Stimulated activated CD8-positive, alpha-beta memory T cell treated with anti-CD3 and anti-CD28 coated beads, Interleukin-12 subunit alpha, Interleukin-12 subunit beta, amount 100 ng/mL, for 4 hours (primary cell): ENCODE measurements at places on chromosomes 1 and 21.

DNA sequence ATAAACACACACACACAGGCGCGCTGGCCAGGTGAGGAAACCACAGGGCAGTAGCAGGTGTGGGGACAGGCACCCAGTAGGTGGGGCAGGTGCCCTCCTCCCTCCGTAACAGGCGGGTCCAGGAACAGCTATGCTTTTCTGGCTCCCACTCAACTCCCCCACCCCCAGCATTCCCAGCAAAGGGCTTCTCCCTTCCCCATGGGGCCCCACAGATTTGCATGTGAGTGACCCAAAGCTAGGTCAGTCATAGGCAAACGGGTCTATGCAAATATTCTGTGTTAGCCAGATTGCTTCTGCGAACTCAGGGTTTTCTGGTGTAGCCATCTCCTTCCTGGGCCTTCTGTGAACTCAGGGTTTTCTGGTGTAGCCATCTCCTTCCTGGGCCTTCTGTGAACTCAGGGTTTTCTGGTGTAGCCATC is 114.2 kb downstream of the SIK1 start:
- no peak for DNase-seq

GRCh38 chr1:214401666-214402065 is 120.7 kb downstream of the SMYD2 start:
- no peak for DNase-seq

DNA sequence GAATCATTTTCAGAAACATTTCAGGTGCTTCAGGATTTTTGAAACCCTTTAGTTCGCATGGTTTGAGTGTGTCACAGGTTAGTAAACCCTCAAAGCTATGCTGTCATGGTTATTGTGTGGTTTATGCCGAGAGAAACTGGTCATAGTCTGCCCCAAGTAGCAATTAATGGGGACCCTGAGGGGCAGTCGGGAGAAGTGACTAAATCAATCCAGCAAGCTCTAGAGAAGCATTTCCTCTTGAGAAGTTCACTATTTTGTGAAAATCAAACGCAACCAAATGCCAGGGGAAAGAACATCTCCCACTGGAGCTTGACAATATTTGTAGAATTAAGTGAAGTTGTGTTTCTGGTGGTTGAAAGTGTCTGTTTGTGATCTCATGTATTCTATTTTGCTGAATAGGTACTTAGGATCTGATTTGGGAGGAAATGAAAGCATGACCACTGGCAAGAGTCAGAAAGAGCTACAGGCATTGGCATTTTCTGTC is 63.0 kb upstream of the BACH1 start:
- no peak for DNase-seq

DNA sequence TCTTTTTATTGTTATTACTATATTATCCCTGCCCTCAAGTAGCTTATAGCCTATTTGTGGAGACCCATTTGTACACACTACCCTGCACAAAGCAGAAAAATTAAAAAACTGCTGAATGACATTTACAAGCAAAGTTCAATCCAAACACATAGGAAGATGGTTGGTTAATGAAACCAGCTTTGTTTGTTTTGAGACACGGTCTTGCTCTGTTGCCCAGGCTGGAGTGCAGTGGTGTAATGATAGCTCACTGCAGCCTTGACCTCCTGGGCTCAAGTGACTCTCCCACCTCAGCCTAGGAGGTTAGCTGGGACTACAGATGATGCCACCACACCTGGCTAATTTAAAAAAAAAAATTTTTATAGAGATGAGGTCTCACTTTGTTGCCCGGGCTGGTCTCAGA is 31.6 kb downstream of the TGFB2 start:
- no peak for DNase-seq

DNA sequence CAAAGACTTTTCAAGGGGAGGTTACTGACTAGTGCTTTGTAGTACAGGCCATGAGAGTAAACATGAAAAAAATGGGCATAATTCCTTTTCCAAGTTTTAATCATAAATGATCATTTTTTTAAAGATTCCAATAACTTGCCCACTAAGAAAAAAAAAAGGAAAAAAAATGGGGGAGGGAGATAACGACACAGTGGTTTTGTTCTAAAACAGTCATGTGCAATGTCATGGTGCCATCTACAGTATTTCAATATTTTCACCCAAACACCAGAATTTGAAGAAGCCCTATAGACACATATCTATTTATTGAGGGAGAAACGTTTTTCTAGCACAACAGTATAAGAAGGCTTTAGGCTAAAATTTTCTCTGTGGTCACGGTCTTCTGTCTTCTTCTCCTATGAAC is 250.2 kb downstream of the LTN1 start:
- DNase-seq: no peak

- no peak for DNase-seq
Measured at GRCh38 chr1:1366699-1367066, 8.3 kb downstream of the AURKAIP1 start.

DNA sequence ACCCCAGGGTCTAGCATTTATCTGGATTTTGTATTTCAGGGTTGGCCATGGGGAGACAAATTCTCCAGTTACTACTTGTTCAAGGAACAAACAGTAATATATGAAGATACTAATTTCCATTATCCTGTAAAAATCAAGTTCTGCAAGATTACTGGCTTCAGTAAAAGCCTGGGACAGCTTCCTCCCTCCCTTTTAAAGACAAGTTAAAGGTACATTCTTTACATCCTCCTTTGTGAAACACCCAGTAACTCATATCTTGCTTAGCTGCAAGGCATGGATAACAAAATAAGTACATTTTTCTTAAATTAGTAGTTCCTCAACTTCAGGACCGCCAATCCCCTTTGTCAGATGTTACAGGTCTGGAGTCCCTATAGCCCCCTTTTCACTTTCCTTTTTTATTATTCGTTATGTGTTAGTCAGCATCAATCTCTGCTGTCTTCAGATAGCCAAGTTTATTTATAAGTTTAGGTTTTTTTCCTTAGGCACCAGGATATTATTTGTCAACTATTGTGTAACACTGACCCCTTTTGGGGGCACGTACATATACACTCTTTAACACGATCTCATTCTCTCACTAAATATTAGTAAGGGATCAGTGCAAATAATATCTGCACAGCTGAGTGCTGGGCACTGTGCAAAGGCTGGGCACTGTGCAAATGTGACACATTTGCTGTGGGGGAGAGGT is 9.8 kb downstream of the ERRFI1 start:
- DNase-seq: no peak

DNA sequence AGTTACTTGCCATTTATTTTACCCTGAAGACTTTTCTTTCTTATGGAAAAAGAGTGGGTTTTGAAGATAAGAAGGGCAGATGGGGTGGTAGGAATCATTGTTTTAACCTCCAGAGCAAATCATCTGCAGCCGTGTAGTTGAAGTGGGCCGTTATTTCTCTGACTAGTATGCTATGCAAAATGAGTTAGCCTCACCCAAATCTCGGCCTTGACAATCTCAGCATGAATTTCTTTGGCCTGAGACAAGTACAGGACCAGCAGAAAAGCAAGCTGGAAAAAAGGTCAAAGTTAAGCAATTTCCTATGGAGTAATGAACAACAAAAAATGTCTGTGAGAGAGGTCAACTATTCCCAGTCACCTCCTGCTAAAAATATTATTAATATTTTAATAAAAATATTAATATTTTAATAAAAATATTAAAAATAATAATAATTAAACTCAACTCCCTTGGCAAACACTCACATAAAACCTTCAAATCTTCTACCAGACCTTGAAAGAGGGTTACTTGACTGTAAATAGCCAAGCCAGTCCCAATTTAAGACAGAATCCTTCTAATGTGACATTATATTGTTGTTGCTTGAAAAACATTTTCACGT is 6.8 kb upstream of the TEKT2 start:
- DNase-seq: no peak

DNA sequence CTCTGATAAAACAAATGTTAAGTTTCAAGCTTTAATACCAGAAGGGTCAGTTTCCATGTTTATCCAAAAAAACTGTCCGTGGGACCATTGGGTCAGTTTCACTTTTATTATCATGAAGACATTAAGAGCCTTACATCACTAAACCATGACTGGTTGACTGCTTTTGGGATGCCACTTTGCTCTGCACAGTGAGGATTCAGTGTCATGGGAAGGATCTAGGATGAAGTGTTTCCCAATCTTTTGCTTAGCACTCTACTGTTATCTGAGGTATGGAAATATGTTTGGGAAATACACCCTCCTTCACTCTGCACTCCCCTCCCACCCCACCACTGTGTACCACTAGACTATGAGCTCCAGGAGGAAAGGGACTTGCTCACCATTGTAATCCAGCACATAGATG is 16.3 kb downstream of the RPS6KC1 start:
- no peak for DNase-seq

DNA sequence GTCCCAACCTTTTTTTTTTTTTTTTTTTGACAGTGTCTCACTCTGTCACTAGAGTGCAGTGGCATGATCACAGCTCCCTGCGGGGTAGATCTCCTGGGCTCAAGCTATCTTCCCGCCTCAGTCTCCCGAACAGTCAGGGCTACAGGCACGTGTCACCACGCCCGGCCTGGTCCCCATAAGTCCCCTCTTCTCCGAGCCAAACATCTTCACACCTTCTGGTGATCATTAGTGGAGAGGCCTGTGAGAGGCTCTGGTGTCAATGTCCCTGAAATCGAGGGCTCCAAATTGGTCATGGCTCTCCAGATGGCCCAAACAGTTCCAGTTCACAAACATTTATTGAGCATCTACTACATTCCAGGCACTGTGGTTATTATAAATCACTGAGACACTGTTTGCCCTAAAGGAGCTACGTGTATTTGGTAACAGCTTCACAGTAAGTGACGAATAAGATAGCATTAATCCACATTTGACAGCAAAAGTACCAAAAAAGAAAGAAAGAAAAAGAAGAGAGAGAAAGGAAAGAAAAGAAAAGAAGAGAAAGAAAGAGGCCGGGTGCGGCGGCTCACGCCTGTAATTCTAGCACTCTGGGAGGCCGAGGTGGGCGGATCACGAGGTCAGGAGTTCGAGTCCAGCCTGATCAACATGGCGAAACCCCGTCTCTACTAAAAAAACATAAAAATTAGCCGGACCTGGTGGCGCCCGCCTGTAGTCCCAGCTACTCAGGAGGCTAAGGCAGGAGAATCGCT is 867 bp upstream of the TIMM17A start:
- DNase-seq: no peak

DNA sequence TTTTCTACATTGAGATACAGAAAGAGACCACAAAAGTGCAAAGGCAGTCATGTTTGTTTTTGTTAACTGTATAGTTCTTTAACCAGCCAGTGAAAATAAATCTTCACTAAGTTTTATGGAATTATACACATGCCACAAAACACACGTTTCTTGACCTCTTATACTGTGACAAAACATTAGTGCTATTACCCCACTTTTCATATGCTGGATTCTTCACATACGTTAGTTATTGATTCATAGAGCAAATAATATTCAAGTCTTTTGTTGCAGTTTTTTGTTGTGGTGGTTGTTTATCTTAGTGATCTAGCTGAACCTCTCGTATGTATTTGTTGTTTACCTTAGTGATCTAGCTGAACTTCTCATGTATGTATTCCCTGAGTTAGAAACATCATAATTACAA is 28.0 kb downstream of the LYPLAL1 start:
- no peak for DNase-seq

GRCh38 chr1:117605164-117605773 is 579 bp upstream of the TENT5C start:
- no peak for DNase-seq

GRCh38 chr1:201357211-201357610 is 20.3 kb downstream of the TNNT2 start:
- no peak for DNase-seq

DNA sequence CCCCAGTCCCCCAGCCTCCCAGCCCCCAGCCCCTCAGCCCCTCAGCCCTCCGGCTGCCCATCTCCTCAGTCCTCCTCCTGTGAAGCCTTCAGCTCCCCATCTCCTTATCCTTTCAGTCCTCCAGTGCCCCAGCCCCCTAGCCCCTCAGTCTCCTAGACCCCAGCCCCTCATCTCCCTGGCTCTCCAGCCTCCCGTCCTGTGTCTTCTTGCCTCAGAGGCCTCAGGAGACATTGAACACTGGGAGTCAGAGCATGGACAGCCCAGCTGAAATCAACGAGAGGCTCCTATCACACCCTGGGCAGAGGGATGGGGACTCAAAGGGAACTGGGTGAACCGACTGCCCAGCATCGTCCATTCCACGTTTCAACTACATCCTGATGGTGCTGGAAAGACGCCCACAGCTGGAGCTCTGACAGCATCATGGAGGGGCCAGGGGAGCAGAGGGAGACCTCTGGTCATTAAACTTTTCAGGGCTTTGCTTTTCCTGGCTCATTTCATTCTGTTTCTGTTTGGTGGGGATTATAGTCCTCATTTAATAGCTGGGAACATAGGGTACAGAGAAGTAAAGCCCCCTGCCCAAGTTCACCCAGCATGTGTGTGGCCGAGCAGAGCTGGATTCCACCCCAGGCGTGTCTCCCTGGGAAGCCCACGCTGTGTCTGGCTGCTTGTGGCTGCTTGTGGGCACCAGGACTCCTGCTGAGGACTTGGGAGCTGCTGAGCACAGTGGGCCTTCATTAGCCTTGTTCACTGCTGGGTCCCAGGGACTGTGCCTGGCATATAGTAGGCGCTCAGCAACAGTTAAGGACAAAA is 396.7 kb downstream of the PTPRU start:
- DNase-seq: no peak

GRCh38 chr1:62068978-62069377 is 125.7 kb upstream of the L1TD1 start:
- DNase-seq: no peak

GRCh38 chr1:51644533-51645197 is 27.8 kb downstream of the OSBPL9 start:
- DNase-seq: no peak

GRCh38 chr1:230506451-230506850 is 80.3 kb upstream of the PGBD5 start:
- DNase-seq: no peak

GRCh38 chr1:240496356-240496755 is 115.6 kb downstream of the GREM2 start:
- no peak for DNase-seq

- DNase-seq: no peak
Measured at GRCh38 chr1:28329395-28330153, 734 bp downstream of the MED18 start.

- DNase-seq: no peak
Measured at GRCh38 chr1:160618763-160619274, 28.0 kb downstream of the SLAMF1 start.

- DNase-seq: no peak
Measured at GRCh38 chr1:153800516-153800915, 25.3 kb downstream of the SLC27A3 start.

GRCh38 chr1:180501865-180502360 is 464 bp downstream of the ACBD6 start:
- no peak for DNase-seq

GRCh38 chr1:46543761-46544560 is 7.5 kb downstream of the KNCN start:
- no peak for DNase-seq

DNA sequence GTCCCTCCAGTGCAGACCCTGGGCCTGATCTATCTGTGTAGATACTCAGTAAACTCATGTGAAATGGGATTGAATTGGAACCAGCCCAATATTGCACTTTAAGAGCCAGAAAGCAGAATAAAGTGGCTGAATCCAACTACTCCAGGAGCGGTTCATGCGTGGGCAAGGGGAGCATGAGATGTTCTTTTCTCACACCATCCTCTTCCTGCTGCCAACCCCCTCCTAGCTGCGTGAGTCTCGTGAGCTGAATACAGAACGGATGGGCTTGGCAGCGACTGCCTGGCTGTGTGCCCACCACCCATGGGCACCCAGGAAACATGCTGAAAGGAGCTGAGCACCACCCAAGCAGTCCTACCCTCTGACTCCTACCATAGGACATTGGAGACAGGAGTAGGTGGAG is 128.3 kb downstream of the ELAVL4 start:
- DNase-seq: no peak
